ENCODE measurements at places on chromosomes 5 and 9.

- no peak for DNase-seq
These were observed 59.3 kb upstream of the CACNA1B start for GRCh38 chr9:137818286-137818685.

DNA sequence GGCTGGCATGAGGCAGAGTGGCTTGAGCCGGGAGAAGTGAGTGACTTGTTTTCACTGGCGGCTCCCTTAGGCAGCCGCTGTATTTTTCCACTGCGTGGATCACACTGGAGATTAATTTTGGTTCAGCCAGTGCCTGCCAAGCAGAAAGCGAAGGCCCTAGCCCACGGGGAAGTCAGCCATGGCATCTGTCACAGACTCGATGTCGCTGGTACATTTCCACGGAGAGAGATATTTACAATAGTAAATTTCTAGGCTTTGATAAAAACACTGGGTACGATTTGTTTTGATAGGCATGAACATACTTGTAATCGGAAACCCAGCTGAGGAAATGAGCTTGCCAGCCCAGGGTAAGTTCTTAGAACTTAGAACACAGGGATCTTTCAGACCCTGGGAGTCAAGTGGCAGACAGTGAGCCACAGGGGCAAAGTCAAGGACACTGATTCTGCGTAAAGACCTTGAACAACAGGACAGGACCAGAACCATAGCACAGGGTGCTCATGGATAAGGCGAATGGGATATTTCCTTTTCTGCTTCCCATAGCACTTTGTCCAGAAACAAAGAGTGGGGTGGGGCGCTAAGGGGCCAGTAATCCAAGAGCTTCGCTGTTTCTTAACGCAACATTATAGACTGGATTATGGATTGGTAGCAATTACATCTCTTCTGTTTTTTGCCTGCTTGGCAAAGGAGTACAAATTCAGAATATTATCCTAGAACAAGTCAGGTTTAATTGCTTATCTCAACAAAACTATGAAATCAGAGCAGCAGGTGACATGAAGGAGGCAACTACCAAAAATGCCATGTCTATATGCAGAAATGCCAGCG is 4.5 kb downstream of the DUSP1 start:
- DNase-seq, result peak; percentile 82

DNA sequence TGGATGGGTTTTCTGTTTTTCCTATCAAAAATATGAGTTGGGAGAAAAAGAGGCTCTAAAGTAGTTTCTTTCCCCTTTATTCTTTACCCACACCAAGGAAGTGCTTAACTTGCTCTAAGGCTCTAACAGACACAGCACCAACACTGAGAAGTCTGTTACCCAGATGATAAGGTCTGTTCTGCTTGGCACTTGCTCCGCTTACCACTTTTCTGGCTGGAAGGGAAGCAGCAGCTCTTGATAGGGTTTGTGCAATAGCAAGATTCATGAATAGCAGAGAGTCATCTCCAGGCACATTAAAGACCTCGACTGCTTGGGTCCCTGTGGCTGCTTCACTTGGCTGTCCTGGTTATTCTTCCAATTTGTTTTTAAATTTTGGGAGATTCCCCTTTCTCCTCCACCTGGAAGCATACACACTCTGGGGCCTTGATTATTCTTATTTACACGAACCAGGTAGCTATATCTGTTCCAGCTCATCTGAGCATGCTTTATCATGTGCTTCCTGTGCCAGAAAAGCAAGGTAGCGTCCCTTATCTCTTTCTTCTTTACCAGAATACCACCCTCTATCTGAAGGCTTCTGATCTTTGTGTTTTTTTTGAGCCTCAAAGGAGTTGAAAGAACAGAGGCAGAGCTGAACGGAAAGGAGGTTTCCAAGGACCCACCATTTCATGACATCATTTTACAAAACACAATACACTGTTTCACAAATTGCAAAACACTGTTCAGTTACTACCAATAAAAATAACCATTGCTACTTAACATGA is 24.8 kb downstream of the PPP3R2 start:
- DNase-seq, result no peak

GRCh38 chr9:76607730-76608436 is 148.9 kb downstream of the GCNT1 start:
- no peak for DNase-seq

- no peak for DNase-seq
These were observed 5.2 kb downstream of the SH2D3C start for GRCh38 chr9:127773272-127773671.

DNA sequence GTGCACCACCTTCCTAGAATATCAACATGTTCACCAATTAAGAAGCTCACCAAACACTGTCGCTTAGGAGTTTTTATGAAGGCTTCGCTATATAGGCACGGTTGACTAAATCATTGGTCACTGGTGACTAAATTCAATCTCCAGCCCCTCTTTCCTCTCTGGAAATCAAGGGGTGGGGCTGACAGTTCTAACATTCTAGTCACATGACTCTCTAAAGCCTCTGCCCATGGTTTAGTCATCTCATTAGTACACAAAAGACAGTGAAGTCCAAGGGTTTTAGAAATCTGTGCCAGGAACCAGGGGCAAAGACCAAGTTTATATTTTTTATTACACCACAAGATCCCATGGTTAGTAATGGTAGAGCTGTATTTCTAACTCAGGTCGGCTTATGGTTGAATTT is 243.2 kb downstream of the ELAVL2 start:
- DNase-seq, result no peak

DNA sequence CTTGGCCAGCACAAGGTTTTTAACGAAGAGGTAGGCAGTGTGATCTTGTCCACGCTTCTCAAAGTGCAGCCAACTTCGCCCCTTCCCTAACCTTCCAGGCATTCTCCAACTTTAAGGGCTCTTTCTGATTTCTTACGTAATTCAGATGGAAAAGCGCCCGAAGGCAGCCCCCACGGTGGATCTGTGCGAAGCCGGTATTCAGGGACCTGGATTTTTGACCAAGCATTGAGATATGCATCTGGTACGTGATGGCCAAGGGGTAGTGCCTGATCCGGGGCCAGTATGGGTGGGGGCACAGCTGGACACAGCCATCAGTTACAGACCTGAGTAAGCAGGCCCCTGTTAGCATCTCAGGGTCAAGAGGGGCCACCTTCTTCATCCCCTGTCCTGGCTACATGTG is 80.0 kb downstream of the AMBP start:
- DNase-seq, result no peak

GRCh38 chr9:23814243-23814642 is 11.8 kb downstream of the ELAVL2 start:
- DNase-seq, result no peak

GRCh38 chr9:93501406-93501805 is 48.0 kb upstream of the FAM120AOS start:
- no peak for DNase-seq

DNA sequence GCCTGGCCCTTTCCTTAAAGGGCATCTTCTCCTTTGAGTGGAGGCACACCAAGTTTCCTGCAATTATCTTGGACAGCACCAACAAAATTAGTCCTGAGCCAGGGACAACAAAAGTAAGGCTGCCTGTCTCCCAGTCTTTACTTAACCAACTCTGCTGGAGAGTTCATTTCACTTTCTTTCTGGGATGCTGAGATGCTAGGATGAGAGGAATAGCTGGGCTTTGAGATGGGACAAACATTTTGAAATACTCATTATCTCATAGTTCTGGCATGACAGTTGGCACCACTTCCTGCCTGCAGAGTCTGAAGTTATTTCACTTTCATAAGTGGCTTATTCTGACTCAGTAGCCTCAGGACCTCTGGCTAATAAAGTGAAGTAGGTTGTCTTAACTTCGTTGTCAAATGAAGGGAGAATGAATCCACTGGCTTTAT is 157.0 kb downstream of the C9orf152 start:
- DNase-seq, result peak; percentile 87

GRCh38 chr5:122586351-122586750 is 188.5 kb upstream of the SNX2 start:
- DNase-seq, result no peak

- DNase-seq, result no peak
These were observed 67.4 kb upstream of the DMRTA1 start for GRCh38 chr9:22379272-22379671.

GRCh38 chr5:172282272-172283019 is 1.1 kb downstream of the UBTD2 start:
- no peak for DNase-seq

DNA sequence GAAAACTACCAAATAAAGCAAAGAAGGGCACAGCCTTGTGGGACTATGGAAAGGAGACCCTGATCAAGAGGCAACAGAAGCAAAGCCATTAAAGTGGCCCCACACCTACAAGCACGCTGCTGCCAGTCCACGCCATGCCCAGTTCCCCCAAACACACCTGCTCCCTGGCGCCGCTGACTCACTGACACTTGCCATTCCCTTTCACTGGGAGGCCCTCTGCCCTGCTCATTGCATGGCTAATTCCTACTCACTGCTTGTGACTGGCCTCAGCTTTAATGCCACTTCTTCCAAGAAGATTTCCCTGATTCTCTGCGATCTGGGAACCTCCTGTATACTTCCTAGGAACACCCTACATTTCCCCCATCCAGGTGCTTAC is 71.2 kb upstream of the TAF1L start:
- no peak for DNase-seq

DNA sequence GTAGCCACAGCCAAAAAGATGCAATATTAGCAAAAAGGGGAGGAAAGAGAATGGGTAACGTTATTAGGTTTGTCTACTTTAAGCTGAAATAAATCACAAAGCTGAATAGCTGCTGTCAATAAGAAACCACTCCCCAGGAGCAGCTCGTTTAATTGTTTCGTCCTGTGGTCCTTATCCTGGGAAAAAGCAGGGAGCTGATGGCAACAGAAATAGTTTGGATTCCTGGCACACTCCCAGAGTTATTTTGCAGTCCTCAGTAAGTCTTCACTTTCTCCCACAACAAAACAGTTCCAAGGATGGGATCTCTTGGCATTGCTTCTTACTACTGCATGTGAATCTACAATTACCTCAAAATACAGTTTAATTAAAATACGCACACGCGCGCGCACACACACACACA is 28.8 kb downstream of the FRMD3 start:
- no peak for DNase-seq

GRCh38 chr9:29806937-29807618 is 2233.8 kb upstream of the C9orf72 start:
- no peak for DNase-seq

DNA sequence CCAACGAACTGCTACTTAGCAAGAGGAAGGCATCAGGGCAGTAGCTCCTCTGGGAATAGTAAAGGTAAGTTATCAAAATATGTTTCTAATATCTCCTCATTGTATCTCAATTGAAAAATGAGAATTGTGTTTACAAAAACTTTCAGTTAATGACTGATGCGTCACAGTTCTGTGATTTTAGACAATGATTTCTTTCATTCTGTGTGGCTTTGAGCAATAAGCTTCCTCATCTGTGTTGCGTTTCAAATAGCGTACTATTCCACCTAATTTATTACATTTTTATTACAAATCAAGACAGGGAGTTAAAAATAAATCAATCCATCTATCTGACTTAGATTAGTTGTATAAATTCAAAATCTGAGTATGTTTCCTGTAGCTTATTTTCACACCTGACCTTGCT is 145.0 kb downstream of the CAAP1 start:
- no peak for DNase-seq

GRCh38 chr5:80864109-80864508 is 96.1 kb upstream of the RASGRF2 start:
- DNase-seq, result no peak

GRCh38 chr5:59034498-59035186 is 451.8 kb downstream of the RAB3C start:
- DNase-seq, result peak; percentile 69

- no peak for DNase-seq
These were observed 303.1 kb downstream of the CDH12 start for GRCh38 chr5:22549876-22550671.

DNA sequence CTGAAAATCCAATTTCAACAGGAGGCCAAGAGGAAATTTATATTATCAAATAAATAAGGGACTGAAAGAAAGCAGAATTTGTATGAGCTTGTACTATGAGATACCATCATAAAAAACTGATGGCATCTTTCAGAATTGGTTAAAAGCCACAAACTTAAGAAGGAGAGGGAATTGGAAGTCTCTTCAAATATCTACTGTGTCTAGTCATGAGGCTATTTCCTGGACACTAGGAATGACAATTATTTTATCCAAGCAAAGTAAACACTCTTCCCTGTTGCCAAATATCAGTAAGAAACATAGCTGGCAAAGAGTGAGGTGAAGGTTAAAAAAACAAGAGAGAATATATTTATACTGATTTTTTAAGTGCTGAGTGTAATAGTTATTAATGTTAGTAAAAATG is 101.5 kb upstream of the ARRDC3 start:
- DNase-seq, result no peak

DNA sequence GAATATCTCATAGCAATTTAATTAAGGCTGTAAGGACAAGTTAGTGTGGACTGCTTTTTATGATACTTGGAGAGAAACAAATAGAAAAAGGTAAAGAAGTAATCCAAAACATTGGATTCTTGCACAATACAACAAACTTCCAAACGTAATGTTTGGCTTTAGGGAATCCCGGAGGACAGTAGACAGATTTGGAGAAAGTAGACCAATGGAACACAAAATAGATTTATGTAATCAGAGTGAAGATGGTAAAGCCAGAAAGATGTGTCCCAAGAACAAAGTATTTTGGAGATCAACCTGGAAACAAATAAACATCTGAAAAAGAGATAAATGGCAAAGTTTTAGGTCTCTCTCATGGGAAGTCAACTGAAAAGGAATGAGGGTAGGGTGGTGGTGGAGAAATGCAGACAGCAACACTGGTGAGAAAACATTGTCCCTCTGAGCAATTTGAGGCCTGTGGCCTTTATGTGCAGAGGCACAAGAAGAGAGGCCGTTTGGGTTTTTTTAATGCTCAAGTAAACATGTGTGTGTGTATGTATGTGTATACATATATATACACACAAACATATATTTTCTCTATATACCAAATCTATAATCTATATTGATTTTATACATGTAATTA is 620.6 kb downstream of the PDE4D start:
- no peak for DNase-seq

- peak; percentile 26 for DNase-seq
These were observed 145.5 kb downstream of the DCP2 start for GRCh38 chr5:113122053-113122452.

DNA sequence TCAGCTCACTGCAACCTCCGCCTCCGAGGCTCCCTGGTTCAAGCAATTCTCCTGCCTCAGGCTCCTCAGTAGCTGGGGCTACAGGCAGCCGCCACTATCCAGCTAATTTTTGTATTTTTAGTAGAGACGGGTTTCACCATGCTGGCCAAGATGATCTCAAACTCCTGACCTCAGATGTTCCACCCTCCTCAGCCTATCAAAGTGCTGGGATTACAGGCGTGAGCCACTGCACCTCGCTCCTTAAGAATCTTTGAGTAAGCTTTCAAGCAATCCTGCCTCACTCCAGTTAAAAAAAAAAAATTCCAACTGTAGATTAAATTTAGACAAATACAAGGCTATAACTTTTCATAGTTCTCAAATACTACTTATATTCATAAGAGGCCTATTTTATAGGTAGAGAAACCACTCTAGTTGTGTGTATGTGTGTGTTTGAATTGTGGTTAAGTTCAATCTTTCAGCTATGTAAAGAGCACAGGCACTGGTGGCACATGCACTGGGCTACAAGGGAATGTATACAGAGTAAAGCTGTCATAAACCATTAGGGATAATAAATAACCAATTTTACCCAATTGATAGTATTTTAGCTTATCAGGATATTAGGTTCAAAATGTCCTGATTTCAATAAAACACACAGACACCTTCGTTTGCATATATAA is 50.6 kb upstream of the RAPGEF6 start:
- DNase-seq, result no peak

Data from fibroblast of the conjunctiva (primary cell).